ENCODE measurements at places on chromosomes 5 and 9.

DNA sequence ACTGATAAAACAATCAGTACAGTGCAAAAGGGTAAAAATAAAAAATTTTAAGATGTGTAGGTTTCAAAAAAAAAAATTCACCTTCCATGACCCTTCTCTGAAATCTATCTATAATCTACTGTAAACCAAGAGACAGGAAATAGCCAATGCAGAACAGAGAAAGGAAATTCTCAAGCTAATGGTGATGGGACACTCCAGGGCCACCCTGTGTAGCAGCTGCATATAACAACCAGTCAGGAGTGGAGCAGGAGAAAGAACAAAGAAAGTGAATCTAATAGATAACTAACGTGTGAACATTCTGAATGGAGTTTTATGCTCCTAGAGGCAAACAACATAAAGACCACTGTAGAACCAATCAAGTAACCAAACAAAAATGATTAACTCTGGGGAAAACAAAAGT, 16.6 kb downstream of the SPTLC1 start:
- peak overlapping the region; percentile 31 for H3K27ac ChIP-seq
- no peaks in the 10 kb centered on the region for H3K36me3 ChIP-seq
- H3K27me3 ChIP-seq, result no peaks in the 10 kb centered on the region
- peaks cover 8% of the 10 kb centered on the region for H3K4me1 ChIP-seq

DNA sequence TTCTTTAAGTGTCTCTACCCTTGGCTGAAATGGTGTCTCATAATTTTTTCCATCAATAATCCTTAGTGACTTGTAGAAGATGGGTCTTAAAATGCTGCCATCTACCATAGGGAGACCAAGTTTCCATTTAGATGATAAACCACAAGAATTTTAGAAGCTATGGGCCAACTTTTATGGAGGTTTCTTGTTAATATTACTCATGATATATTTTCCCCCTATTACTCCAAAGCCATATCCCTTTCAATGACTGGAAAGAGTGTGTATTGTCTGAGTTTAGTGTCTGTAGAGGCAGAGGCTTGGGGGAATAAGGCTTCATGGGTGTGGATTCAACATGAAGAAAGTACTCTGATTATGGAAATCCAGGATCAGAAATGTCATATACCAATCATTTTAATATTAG, 507.3 kb upstream of the TNC start:
- DNase-seq, result no peak
- H3K36me3 ChIP-seq, result no peaks in the 10 kb centered on the region
- no peak overlapping the region for H3K27ac ChIP-seq
- no peaks in the 10 kb centered on the region for H3K4me1 ChIP-seq

- H3K27me3 ChIP-seq, result no peaks in the 10 kb centered on the region
- no peaks in the 10 kb centered on the region for H3K36me3 ChIP-seq
- DNase-seq, result peak; percentile 69
- peaks cover 59% of the 10 kb centered on the region for H3K4me1 ChIP-seq
Observed at GRCh38 chr9:12813960-12814876, 39.4 kb downstream of the LURAP1L start.

DNA sequence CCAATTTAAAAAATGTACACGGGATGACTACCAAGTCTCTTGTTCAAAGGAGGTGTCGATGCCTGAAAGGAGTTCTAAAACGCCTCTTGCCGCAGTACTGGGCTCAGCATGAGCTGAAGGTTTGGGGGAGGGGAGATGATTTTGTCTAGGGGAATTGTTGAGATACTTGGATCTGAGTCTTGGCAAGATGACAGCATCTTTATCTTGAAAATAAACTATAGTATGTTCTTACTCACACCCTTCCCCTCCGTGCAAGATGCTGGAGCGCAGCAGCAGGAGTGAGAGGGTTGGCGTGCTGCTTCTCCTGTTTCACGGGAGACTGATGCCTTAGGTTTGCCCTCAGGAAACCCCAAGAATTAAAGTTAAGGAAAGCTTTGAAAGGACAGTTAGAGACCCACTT, 47.3 kb downstream of the FAM78A start:
- H3K36me3 ChIP-seq, result peaks cover 23% of the 10 kb centered on the region
- no peak for DNase-seq
- peaks cover 10% of the 10 kb centered on the region for H3K4me1 ChIP-seq
- H3K4me3 ChIP-seq, result no peak overlapping the region

GRCh38 chr9:115606838-115607237, 488.9 kb upstream of the TNC start:
- no peak for DNase-seq
- no peaks in the 10 kb centered on the region for H3K36me3 ChIP-seq
- H3K4me3 ChIP-seq, result no peak overlapping the region
- no peaks in the 10 kb centered on the region for H3K27me3 ChIP-seq
- H3K4me1 ChIP-seq, result no peaks in the 10 kb centered on the region
- no peak overlapping the region for H3K27ac ChIP-seq

- DNase-seq, result no peak
- no peak overlapping the region for H3K27ac ChIP-seq
- no peaks in the 10 kb centered on the region for H3K27me3 ChIP-seq
- no peaks in the 10 kb centered on the region for H3K36me3 ChIP-seq
- peaks cover 10% of the 10 kb centered on the region for H3K4me1 ChIP-seq
Observed at GRCh38 chr9:6941501-6941900, 183.7 kb downstream of the KDM4C start.

DNA sequence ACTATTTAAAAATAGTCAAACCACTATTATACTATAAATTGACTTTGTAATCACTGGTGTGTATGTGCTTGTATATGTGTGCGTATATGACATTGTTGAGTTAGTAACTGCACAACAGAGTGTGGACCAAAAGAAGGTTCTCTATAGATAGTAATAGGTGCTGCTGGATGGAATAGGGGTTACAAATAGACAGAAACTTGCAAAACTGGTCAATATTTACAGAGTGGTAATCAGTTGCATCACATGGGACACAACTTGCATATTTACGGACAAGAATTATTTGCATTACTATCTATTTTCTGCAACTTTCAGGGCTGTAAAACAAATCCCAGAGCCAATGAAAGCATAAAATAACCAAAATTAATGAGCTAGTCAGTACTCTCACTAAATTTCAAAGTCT, 42.4 kb downstream of the TNFSF8 start:
- no peak overlapping the region for H3K27ac ChIP-seq
- DNase-seq, result no peak
- H3K4me3 ChIP-seq, result no peak overlapping the region
- no peaks in the 10 kb centered on the region for H3K4me1 ChIP-seq
- no peaks in the 10 kb centered on the region for H3K27me3 ChIP-seq

DNA sequence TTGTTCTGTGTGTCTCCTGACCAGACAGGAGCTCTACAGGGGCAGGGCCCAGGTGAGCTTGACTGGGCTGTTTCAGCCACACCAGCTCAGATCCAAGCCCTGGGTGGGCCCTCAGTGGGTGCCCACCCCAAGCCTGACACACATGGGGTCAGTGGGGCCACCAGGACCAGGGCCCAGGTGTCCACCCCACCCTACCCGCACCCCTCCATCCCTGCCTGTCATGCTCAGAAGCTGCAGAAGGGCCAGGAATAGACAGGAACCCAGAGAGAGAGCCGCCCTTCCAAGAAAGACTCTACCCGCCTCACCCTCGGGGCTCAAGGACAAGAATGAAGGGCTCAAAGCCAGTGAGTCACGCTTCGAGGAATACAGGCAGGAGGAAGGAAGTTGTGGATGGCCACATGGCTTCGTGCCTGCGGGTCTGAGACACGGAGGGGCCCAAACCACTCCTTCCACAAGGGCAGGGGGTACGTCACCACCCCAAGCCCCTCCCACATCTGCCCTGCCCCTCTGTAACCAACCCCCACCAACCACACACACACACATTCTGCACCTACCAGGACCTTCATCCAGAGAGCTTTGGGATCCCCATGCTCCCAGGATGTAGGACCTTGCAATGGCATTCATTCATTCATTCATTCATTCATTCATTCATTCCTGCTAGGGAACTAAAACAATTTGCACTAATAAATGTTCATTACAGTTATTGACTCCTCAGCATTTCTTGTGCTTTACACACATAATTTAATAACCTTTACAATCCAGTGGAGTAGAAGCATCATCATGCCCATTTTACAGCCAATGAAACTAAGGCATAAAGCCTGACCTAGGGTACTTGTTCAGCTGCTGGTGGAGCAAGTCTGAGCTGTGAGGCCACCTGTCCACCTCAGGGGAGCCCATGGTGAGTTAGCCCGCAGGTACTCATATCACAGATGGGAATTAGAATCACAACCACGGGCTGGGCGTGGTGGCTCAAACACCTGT, 55.9 kb upstream of the STXBP1 start:
- H3K27ac ChIP-seq, result peak overlapping the region; percentile 80
- H3K36me3 ChIP-seq, result no peaks in the 10 kb centered on the region
- H3K4me1 ChIP-seq, result peaks cover 67% of the 10 kb centered on the region
- H3K27me3 ChIP-seq, result no peaks in the 10 kb centered on the region
- peak; percentile 75 for DNase-seq

GRCh38 chr5:114649878-114650277, 288.0 kb downstream of the KCNN2 start:
- H3K4me1 ChIP-seq, result no peaks in the 10 kb centered on the region
- no peak for DNase-seq
- H3K27me3 ChIP-seq, result no peaks in the 10 kb centered on the region
- H3K27ac ChIP-seq, result no peak overlapping the region
